ENCODE measurements at places on chromosomes 13 and 19. TPM values are rescaled to one million over a fixed set of nuclear protein-coding genes. Genes with fewer than 3 reads are reported as not detected.
A peak's percentile ranks its signal among the peaks of the same experiment; 100 is the strongest.

DNA sequence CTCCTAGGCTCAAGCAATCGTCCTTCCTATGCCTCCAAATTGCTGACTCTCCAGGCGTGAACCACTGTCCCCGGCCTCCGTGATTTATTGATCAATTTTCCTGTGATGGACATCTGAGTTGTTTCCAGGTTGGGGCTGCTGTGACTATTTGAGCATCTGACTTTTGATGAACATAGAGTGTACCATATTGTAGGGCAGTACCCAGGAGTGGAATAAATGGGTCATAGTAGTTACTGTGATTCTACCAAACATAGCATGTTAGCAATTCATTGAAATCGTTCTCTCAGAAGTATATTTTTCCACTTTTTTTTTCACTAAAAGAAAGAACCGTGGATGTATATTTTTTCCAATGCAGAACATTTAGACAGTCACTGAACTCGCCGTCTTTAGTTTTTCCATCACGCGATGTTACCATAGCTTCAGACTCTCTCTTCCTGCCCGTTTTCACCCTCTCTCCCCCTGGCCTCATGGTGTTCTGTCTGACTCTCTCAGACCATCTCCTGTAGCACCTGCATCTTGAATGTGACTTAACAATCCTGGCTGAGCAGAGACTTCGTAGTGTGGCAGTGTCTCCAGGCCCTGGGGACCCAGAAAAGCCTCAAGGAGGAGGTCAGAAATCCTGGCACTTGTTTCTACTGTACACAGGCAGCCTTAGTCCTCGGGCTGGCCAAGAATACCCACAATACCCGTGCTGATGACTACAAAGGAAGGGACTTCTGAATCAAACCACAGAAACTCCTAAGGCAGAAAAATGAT, 3.2 kb upstream of the RASGRP4 start:
- H3K27ac ChIP-seq = no peak overlapping the region
- peaks cover under 1% of the 10 kb centered on the region for H3K4me1 ChIP-seq
- no peaks in the 10 kb centered on the region for H3K36me3 ChIP-seq
- peaks cover 35% of the 10 kb centered on the region for H3K27me3 ChIP-seq
- no peak overlapping the region for H3K4me3 ChIP-seq
- DNase-seq = no peak

DNA sequence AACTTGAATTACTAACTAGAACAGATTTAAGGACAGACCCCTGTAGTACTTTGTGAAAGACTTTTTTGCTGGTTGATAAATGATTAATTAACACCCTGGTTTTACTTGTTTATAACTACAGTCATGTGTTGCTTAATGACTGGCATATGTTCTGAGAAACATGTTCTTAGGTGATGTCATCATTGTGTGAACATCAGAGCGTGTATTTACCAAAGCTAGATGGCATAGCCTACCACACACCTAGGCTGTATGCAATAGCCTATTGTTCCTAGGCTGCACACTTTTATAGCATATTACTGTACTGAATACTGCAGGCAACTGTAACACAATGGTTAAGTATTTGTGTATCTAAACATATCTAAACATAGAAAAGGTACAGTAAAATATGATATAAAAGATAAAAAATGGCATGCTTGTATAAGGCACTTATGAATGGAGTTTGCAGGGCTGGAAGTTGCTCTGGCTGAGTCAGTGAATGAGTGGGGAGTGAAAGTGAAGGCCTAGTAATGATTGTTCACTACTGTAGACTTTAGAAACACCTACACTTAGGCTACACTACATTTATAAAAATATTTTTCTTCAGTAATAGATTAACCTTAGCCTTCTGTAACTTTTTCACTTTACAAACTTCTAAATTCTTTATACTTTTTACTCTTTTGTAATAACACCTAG, 260.3 kb downstream of the KCNRG start:
- H3K27ac ChIP-seq = no peak overlapping the region
- H3K4me3 ChIP-seq = no peak overlapping the region
- H3K27me3 ChIP-seq = no peaks in the 10 kb centered on the region
- peaks cover 13% of the 10 kb centered on the region for H3K4me1 ChIP-seq
- no peak for DNase-seq
- peaks cover 8% of the 10 kb centered on the region for H3K36me3 ChIP-seq

- DNase-seq = no peak
- H3K4me3 ChIP-seq = no peak overlapping the region
- H3K27ac ChIP-seq = no peak overlapping the region
- H3K36me3 ChIP-seq = peaks cover 15% of the 10 kb centered on the region
- peaks cover 7% of the 10 kb centered on the region for H3K4me1 ChIP-seq
Observed at GRCh38 chr13:46721054-46721453, 75.9 kb downstream of the ESD start.

- no peaks in the 10 kb centered on the region for H3K27me3 ChIP-seq
- no peaks in the 10 kb centered on the region for H3K36me3 ChIP-seq
- H3K27ac ChIP-seq = no peak overlapping the region
- no peak overlapping the region for H3K4me3 ChIP-seq
- H3K4me1 ChIP-seq = peaks cover 8% of the 10 kb centered on the region
Observed at GRCh38 chr13:86003029-86003428, 203.8 kb upstream of the SLITRK6 start.

- H3K27ac ChIP-seq = peak overlapping the region; percentile 19
- no peak for DNase-seq
- no peaks in the 10 kb centered on the region for H3K36me3 ChIP-seq
Observed at GRCh38 chr13:106393776-106394175, 141.7 kb downstream of the EFNB2 start.

DNA sequence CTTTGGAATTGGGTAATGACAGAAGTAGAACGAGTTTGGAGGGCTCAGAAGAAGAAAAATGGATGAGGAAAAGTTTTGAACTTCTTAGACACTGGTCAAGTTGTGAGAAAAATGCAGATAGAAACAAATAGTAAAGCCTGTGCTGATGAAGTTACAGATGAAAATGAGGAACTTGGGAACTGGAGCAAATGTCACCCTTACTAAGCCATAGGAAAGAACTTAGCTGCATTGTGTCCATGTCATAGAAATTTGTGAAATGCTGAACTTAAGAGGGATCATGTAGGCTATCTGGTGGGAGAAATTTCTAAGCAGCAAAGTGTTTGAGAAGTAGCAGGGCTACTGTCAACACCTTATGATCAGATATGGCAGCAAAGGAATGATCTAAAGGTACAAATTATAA, 289.2 kb upstream of the PCDH9 start:
- no peaks in the 10 kb centered on the region for H3K27me3 ChIP-seq
- DNase-seq = no peak
- no peaks in the 10 kb centered on the region for H3K4me1 ChIP-seq
- no peaks in the 10 kb centered on the region for H3K36me3 ChIP-seq
- H3K4me3 ChIP-seq = no peak overlapping the region
- H3K27ac ChIP-seq = no peak overlapping the region

DNA sequence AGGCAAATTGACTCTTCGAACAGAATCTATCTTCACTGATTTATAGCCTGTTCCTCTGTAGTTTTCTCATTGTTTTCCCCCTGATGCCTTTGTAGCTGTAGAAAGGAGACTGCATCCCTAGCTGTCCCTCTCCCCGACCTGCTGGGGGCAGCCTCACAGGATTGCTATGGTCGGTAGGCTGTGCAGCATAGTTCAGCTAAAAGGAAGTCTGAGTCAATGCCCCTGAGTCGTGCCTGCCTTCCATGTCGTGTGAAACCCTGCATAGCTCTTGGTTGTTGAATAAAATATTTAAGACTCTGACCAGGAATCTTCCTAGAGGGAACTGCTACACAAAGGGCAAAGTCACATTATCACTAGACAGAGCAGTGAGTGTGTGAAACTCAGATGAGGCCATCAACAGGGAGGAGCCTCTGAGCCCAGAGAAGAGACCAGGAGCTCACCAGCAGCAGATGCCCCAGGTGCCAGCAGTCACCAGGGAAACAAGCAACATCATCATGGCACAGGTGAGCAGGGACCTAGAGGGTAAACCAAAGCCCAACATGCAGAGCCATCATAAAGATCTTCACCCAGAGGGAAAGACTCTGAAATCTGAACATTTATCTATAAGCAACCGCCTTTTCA, 108.4 kb upstream of the NBEA start:
- H3K4me1 ChIP-seq = no peaks in the 10 kb centered on the region
- H3K4me3 ChIP-seq = no peak overlapping the region
- no peaks in the 10 kb centered on the region for H3K27me3 ChIP-seq
- no peaks in the 10 kb centered on the region for H3K36me3 ChIP-seq
- H3K27ac ChIP-seq = no peak overlapping the region
- no peak for DNase-seq

DNA sequence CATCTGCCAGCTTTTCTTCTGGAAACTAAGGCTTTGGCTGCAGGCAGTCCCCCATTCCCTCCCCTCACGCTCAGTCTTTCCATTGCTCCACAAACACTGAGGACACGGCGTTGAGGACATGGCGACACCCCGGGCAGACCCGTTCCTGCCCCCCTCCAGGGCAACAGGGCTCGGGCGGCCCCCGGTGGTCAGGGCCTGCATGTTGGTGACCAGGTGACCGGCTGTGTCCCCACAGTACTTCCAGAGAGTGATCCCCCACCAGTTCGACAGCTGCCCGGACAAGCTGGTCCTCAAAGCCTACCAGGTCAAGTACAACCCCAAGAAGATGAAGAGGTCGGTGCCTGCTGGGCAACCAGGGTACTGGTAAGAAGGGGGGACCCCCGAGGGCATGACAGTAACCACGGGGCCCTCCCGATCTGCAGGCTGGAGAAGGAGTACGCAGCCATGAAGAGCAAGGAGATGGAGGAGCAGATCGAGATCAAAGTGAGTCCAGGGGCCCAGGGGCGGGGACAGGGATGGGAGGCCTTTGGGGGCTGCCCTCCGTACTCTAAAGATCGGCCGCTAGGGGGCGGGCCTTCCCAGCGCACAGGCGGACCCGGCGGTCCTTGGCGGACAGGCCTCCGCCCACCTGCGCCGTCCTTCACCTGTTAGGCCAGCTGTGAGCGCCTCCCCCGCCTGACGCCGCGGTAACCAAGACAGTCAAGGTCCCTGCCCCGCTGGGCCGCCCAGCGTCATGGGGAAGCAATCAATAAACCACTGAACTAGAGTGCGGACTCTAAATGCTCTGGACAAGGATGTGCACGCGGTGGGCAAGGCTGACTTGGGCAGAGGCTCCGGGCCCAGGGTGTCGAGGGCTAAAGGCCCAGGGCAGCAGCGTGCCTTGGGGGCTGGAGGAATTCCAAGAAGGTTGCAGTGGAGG, 21.1 kb downstream of the PRR36 start:
- H3K4me3 ChIP-seq = no peak overlapping the region
- H3K27ac ChIP-seq = peak overlapping the region; percentile 89
- DNase-seq = peak; percentile 96
- no peaks in the 10 kb centered on the region for H3K36me3 ChIP-seq
- peaks cover 4% of the 10 kb centered on the region for H3K4me1 ChIP-seq
- H3K27me3 ChIP-seq = peaks cover 6% of the 10 kb centered on the region

- H3K4me3 ChIP-seq = no peak overlapping the region
- peaks cover 26% of the 10 kb centered on the region for H3K4me1 ChIP-seq
- peaks cover 3% of the 10 kb centered on the region for H3K27me3 ChIP-seq
- DNase-seq = no peak
- H3K36me3 ChIP-seq = peaks cover 17% of the 10 kb centered on the region
Observed at GRCh38 chr19:41871573-41872383, 5.3 kb upstream of the CD79A start.

DNA sequence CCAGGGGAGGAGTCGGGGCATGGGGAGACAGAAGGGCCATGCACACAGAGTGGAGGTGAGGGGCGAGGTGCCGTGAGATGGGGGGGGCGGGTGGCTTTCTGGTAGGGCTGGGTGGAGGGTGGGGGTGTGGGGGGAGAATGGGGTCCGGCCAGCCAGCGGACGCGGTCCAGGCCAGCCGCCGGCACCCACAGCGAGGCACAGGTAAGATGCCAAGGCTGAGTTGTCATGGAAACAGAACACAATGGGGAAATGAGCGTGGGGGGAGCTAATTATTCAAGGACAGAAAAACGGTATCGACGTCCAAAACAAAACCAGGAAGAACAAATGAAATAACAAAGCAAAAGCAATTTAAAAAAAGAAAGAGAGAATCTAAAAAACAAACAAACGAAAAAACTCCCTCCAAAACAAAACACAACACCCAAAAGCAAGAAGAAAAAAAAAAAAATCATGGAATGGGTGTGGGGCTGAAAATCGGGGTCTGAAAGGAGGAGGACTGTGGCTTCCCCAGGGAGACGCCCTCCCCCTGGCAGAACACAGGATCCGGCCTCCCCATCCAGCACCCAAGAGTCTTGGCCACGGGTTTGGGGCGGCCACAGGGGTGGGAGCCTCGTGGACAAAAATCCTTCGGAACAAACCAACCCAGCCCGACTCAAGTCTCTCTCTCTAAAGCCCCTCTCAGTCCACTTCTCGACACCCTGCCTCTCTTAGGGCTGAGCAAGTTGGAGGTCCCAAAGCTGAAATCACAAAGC, 92.5 kb downstream of the PTPRS start:
- no peak overlapping the region for H3K27ac ChIP-seq
- peaks cover 20% of the 10 kb centered on the region for H3K36me3 ChIP-seq
- no peak for DNase-seq
- H3K4me1 ChIP-seq = no peaks in the 10 kb centered on the region

DNA sequence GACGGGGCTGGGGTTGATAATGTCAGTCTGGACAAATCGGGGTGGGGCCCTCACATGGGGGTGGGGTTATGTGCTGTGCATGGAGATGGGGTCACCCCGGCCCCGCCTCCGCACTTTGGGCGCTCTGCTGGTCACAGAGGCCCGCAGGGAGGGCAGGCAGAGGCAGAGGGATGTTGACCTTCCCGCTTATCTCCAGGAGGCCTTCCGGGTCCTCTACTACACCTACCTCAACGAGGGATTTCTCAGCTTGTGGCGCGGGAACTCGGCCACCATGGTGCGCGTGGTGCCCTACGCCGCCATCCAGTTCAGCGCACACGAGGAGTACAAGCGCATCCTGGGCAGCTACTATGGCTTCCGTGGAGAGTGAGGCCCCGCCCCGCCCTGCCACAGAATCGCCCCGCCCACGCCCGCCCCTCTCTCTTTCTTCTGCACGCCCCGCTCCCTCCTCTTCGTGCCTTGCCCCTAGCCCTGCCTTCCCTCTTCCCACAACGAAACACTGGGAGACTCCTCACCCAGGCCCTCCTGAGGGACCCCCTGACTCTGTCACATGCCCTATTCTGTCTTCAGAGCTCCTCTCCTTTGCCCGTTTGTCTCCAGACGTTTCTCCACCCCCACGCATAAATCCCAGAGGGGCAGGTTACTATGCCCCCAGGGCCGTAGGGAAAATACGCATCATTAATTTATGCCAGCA, 32.8 kb downstream of the TMEM161A start:
- H3K36me3 ChIP-seq = peaks cover 4% of the 10 kb centered on the region
- peak; percentile 42 for DNase-seq
- peaks cover 9% of the 10 kb centered on the region for H3K27me3 ChIP-seq
- H3K27ac ChIP-seq = peak overlapping the region; percentile 96

- H3K4me1 ChIP-seq = no peaks in the 10 kb centered on the region
- no peak overlapping the region for H3K4me3 ChIP-seq
Observed at GRCh38 chr19:40320558-40320935, 27.6 kb downstream of the C19orf47 start.

TMEM238 gene
- total RNA-seq = 5.0 TPM

C19orf44 gene
- total RNA-seq = 11.5 TPM

ERICH4 gene
- not detected for total RNA-seq

DCT gene
- total RNA-seq = not detected

THSD1 gene
- total RNA-seq = 1.7 TPM

Data from progenitor cell of endocrine pancreas (in vitro differentiated cells).